ENCODE measurements at places on chromosomes 1 and 21.

GRCh38 chr1:245480393-245481120, 325.8 kb downstream of the KIF26B start:
- no peak for DNase-seq

GRCh38 chr1:94236630-94237290, 624 bp downstream of the ARHGAP29 start:
- peak; percentile 26 for DNase-seq

GRCh38 chr21:18461743-18462142, 58.2 kb upstream of the TMPRSS15 start:
- no peak for DNase-seq

DNA sequence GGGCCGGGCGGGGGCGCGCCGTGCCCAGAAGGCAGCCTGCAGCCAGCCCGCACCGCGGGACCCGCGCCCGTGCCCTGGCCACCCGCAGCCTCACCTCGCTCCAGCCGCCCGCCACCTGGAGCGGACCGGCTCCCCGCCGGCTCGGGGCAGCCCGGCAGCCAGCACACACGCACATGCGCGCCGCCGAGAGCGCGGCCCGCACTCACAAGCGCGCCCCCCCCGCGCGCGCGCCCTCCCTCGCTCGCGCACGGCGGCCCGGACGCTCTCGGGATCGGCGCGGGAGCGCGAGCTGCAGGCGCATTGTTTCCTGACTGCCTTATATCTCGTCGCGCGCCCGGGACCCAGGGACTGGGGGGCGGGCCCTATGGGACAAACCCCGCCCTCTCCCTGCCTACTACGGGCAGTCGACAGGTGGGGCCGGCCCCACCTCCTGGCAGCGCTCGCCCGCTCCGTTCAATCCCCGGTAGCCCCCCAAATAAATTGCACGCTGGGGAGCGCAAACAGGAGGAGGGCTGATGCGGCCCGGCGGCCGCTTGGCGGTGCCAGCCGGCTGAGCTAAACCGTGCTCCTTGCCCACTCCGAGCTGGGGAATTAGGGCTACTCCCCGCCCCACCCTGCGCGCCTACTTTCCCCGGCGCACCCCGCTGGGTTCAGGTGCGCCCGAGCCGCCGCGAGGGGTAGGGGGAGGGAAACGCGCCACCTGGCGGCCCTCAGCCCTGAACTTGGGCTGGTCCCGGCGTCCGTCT, at the start of gene MYCL:
Gene MYCL (minus strand): TSS at position 204 of the 746 bp plus-strand sequence. CDS start 483 bp downstream, outside the sequence.
- DNase-seq: peak; percentile 92

DNA sequence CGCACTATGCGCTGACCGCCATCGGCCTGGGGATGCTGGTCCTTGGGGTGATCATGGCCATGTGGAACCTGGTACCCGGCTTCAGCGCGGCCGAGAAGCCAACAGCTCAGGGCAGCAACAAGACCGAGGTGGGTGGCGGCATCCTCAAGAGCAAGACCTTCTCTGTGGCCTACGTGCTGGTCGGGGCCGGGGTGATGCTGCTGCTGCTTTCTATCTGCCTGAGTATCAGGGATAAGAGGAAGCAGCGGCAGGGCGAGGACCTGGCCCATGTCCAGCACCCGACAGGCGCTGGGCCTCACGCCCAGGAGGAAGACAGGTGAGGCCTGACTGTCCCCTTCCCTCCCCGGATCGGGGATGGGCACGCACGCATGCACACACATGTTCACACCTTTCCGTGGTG, 31.9 kb upstream of the FHAD1 start:
- no peak for DNase-seq

- DNase-seq: peak; percentile 73
Measured at GRCh38 chr1:35568975-35569395, 4.1 kb upstream of the TFAP2E start.

DNA sequence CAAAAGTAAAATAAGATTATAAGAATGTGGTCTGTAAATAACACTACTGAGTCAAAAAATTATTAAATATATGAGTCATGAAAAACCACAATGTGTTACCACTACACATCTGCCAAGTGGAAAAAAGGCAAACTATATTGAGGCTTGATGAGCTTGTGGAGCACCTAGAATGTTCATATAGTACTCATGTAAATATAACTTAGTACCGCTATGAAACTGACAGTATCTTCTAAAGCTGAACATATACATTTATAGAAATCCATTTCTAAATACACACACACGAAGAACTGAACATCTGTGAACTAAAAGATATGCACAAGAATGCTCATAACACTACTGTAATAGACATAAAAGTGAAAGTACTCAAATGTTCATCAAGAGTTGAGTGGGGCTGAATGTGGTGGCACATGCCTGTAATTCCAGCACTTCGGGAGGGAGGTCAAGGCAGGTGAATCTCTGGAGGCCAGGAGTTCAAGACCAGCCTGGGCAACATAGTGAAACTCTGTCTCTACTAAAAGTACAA, 18.5 kb upstream of the GBP3 start:
- DNase-seq: no peak

DNA sequence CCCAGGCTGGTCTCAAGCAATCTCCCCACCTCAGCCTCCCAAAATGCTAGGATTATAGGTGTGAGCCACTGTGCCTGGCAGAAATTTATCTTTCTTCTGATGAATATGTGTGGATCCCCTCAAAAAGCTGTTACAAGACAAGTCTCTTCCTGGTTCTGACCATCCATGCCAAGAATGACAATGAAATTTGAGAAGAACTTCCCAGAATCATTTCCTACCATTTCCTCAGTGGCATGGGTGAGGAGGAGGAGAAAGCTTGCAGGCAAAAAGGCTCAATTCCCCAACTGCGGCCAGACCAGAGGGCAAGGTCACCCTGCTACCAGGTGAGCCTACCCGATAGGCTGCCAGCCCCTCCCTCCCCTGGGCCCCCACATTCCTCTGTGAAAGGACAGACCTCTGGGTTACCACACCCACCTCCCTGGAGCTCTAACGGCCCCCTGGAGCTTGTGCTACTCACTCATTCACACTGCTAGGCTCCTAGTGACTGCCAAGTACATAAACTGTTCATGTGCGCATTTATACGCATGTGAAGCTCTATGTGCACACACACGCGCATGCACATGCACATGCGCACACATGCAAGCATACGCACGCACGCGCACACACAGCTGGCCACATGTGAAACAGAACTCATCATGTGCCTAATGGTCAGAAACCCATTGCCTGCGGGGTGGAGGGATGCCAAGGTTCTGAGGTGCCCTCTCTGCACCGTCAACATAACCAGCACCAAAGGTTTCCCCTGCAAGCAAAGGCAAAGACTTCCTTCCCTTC, 17.0 kb downstream of the MRAP start:
- no peak for DNase-seq

- no peak for DNase-seq
Measured at GRCh38 chr1:99643021-99643779, 2.7 kb upstream of the PALMD start.

GRCh38 chr1:200409203-200409760, 554 bp downstream of the ZNF281 start:
- DNase-seq: peak; percentile 19

DNA sequence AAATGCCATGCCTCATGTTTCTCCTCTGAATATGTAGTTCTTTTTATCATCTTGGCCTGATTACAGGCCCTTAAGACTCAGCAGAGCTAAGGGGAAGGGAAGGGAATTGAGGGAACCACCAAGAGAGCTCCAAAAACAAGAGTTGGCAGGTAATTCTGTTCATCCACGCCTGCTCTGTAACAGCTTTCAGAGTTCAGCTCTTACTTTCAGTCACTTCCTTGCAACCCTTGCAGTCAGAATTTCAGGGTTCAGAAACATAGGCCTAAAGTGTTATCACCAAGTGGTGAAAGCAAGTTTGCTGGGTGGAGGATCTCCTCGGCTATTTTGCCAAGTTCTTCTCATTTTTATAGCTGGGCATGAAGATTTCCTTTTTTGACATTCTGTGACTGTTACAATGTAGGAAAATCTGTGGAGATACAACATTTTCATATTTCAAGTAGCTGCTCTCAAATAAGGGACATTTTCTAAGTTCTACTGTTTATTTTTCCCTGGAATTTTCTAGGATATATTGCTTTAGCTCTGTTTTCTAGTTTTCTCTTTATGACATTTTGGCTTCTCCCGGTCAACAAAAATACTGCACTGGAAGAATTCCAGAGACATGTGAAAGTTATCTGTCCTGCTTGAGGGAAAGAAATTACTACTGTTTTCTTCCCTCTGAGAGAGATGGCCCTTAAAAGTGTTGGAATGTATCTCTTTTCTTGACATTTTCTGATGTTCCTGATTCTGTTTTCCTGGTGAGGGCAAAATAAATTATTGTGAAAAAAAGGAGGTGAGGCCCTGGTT, 251.8 kb upstream of the ST6GALNAC5 start:
- no peak for DNase-seq

DNA sequence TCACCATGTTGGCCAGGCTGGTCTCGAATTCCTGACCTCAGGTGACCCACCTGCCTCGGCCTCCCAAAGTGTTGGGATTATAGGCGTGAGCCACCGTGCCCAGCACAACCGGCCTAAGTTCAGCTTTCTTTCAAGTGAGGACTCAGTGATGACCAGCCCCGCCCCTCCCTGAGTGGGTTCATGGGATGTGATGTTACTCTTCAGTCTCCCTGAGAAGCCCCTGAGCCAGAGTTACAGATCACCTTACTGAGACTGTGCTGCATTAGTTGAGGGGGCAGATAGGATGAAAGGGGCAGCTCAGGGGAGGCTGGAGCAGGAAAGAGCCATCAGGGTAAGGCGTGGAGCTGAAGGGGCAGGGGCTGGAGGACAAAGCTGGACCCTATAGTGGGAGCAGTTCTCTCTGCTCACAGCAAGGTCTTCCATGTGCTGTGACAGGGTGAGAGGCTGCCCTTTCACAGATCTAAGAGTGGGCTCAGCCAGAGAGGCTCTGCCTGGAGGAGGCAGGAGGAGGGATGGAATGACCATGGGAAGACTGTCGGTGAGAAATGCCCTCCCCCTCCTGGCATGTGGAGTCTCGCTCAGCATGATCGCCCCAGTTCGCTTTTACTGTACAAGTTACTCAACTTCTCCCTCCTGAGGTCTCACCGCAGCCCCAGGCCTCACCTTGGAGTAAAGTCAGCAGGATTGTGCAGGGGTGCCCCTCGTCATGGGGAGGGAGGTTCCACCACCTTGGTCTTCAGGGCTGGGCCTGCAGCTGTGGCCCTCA, 13.4 kb downstream of the SH2D2A start:
- DNase-seq: no peak

DNA sequence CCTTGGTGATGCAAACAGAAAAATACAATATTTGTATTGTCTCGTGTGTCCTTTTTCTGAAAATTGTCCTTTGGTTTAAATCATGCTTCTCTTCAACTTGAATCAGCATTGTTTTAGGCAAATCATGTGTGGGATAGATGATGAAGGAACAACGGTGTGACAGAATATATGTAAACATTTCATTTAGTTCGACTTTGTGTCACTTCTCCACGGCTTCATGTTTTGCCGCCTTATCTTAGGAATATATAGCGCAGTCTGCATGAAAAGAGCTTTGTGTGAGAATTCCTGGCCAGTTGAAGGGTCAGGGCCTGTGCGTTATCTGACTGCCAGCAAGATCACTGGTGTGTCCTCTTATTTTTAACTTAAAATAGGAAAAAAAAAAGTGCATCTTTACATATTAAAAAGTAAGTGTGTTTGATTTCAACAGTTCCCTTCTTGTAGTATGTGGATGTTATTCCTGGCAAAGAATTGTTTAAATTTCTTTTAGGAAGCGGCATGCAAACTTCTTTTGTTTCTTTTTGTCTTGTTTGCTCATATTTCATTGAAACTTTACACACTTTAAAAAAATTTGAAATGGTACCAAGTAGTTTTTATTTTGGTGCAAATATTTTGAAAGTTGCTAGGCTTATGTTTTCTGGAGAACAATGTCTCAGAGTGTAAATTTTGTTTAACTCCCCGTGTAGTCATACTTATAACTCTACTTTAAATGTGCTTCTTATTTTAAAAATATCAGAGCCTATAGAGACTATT, 465.2 kb downstream of the USP25 start:
- DNase-seq: no peak

- DNase-seq: peak; percentile 41
Measured at GRCh38 chr1:179955287-179955680, 674 bp downstream of the CEP350 start.

GRCh38 chr1:100037927-100038659, 68.3 kb downstream of the SLC35A3 start:
- DNase-seq: peak; percentile 48

DNA sequence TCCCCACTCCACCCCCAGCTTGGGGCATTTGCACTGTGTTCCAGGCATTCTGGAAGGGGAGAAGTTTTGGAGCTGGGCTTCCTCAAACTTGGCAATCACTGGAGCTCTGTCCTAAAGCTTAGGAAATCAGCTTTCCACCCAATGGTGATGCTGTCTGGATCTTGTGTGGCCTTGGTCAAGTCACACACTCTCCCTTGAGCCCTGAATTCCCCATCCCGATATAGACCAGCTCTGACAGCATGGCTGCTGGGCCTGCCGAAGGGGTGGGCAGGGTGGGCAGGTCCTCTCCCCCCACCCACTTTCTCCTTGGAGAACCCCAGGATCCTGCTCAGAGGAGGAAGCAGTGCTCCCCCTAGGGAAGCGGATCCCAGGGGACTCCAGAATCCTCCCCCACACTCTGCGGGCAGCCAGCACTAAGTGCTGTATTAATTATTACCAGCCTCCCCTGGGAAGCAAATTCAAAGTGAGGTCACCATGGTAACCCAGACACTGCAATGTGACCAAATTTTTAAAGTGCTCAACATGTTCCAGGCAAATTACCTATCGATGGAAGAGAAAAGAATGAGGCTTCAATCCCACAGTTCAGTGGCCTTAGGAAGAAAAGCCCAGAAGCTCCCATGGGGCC, 21.3 kb upstream of the LDLRAP1 start:
- DNase-seq: no peak

Data from NCI-H2081 (cell line).